CD4-positive, alpha-beta T cell treated with Interleukin-6 for 4 hours (primary cell): ENCODE measurements at places on chromosomes 3 and 15.

DNA sequence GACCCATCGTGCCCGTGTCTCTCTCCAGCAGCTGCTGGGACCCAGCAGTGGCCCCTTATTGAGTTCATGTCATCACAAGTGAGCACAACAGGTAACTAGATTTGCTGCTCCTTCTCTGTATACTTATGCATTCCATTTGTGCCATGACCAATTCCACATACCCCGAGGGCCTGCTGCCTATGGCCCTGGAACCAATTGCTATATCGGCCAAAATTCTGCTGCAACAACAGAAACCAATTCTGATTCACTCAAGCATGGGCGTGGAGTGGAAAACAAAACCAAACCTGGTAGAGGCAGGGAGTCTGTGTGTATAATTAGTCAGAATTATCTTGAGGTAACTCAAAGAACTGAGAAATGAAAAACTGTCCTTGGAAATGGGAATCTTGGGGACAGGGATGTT lies 516.6 kb downstream of the EPHB1 start:
- DNase-seq, result no peak

DNA sequence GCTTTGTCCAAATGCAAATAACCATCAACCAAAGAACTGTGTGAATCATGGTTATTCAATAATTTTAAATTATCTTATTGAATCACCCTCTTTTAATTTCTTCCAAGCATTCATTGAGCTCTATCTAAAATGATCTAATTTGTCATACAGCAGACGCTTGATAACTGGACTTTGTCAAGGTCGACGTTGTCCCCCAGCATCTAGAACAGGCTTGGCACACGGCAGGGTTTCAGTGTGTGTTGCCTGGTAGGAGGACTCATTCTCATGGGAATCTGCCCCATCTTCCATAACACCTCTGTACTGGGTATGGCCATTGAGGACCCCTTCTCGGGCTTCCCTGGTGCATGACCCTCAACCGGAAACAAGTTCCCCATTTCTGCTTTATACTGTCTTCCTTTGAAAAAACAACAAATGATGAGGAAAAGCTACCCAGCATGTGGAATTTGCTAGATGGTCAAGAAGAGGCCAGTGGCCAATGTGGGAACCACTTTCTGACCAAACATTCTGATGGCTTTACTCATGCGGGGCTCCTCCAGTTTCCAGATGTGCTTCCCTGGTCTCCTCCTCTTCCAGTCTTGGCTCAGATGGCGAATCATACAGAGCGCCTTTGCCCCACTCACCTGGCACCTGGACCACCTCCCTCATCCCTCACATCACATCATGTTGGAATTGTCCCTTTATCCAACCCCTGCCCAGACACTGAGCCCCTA lies 41.7 kb upstream of the SEC22A start:
- DNase-seq, result no peak

DNA sequence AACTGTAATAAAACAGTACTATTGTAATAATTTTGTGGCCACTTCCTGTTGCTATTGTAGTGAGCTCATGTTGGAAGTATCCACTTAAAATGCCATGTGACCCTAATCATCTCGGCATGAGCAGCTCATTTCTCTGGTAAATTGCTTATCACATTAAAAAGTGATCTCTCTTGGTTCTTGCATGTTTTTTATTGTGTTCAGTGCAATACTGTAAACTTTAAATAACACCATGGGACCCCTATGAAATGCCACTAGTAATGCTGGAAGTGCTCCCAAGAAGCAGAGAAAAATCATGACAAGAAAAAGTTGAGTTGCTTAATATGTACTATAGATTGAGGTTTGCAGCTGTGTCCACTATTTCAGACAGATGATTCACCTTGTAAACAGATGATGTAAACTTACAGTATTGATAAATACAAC lies 45.6 kb downstream of the NMD3 start:
- DNase-seq, result no peak

GRCh38 chr3:136624371-136624770 lies 127.8 kb downstream of the STAG1 start:
- no peak for DNase-seq

DNA sequence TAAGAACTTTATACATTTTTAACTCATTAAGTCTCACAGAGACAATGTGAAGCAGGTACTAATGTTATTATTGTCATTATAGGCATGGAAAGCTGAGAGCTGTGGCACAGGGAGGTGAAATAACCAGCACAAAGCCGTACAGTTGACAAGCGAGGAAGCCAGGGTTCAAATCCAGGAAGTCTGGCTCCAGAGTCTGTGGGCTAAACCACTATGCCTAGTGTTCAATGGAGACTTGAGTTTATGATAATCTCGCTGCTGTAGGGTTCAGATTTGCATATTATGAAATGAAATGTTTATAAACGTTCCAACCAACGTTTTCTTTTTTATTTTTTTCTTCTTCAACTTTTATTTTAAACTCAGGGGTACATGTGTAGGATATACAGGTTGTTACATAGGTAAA lies 60.0 kb downstream of the CHST2 start:
- DNase-seq, result no peak
